Hair follicular keratinocyte (primary cell): ENCODE measurements at places on chromosomes 16 and 17. TPM values are rescaled to one million over a fixed set of nuclear protein-coding genes. Genes with fewer than 3 reads are reported as not detected.

The NKD1 gene
- 0.16 and 0.23 TPM in 2 replicates for total RNA-seq

The EFTUD2 gene
- 51.5 and 109 TPM in 2 replicates for total RNA-seq

The ABCA6 gene
- 0.04 TPM in 1 of 2 replicates, not detected in the other for total RNA-seq

The BCL7C gene
- total RNA-seq: 57.1 and 73.8 TPM in 2 replicates

The INO80E gene
- 58.2 and 91.8 TPM in 2 replicates for total RNA-seq
